ENCODE measurements at places on chromosomes 1 and 21. TPM values are rescaled to one million over a fixed set of nuclear protein-coding genes. Genes with fewer than 3 reads are reported as not detected.

Gene VPS13D
- total RNA-seq, result 88.9 TPM

DNA sequence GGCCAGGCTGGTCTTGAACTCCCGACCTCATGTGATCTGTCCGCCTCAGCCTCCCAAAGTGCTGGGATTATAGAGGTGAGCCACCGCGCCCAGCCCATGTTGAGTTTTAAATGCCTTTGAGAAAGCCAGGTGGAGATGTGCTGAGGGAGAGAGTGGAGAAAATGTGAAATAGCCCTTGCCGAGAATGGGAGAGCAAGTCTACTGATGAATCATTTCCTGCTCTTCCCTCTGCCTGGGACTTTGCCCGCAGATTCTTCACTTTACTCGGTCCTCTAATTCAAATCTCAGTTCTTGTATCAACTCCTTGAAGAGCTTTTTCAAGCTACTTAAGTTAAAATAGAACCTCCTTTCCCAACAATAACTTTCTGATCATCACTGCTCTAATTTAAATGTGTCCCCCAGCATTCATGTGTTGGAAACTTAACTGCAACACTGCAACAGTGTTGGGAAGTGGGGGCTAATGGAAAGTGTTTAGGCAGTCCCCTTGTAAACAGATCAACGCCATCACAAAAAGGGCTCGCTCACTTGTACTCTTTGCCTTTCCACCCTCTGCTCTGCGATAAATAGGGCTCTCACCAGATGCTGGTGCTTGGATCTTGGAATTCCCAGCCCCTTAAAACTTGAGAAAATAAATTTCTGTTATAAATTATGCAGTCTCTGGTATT, 27.8 kb downstream of the OSBPL9 start:
- no peak for DNase-seq

DNA sequence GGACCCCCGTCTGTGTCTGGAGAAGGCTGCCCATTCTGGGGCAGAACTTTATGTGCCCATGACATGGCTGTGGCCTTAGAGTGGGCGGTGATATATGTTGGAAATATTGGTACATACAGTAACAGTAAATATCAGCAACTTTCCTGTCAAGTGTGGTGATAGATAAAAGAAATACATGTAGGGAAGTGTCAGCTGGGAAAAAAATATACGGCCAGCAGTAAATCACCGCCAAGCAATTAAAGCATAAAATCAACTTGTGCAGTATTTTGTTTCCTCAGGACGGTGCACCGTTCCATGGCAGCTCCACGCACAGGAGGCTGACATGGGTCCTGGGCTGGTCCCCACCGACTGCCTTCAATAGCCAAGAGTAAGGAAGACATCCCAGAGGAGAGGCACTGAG, 27.4 kb downstream of the LHX4 start:
- no peak for DNase-seq

DNA sequence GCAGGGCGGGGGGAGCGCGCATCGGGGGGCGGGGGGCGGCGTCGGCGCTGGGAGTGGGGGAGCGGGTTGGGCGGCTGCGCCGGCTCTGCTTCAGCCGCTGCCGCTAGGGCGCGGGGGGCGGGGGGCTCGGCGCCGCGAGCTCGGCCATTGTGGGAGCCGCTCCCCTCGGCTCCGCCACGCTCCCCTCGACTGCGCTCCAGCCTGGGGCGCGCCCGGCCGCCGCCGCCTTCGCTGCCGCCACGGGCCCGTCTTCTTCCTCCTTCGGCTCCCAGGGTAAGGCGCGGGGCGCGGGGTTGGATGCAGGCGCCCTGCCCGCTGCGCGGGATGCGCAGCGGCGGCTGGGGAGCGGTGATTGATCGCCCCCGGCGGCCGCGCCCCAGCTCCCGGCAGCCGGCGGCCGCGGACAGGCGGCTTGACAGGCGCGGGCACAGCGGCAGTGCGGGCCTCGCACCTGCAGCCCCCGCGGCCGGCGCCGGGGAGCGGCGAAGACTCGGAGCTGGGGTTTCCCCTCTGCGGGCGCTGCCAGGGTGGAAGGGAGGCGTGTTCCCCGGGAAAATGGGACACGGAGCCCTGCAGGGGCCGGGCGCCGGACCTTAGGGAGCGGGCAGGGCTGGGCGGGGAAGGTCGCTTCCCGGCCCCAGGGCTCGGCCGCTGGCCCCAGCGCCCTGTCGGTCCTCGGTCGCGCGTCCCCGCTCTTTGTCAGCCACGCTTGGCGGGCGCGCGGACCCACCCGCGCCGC, 55.3 kb downstream of the NDUFS5 start:
- DNase-seq, result no peak

DNA sequence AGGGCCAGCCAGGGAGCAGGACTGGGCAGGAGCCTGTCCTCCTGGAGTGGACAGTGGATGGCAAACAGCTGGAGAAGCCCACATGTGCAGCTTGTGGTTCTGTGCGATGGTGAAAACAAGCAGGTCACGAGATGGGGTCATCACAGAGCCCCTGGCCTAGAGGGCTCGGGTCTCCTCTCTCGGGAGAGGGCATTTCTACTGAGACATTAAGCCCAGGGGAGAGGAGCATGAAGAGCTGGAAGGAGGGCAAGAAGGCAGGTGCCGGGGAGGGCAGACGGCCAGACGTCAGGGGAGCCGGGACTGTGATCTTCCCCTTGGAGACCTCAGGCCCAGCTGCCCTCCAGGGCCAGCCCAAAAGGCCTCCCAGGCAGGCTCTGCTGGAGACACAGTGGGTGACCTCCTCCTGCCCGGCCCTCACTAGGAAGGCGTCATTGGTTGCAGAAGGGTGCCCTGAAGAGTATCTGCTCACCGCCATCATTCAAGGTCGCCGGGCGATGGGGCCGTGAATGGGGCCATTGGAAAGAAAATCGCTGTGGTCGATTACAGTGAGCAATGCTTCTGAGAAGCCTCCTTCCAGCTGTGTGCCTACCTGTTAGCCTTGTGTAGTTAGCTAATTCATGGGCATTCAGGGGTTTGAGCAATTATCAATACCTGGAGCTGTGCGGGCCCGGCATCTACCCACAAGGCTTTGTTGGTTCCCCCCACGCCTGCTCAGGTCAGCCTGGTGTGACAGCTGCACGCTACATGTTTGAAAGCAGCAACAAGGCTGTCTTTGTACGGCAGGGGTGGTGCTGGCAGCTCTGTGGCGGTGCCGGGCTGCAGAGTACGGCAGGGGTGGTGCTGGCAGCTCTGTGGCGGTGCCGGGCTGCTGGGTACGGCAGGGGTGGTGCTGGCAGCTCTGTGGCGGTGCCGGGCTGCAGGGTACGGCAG, 72.3 kb upstream of the ACTRT2 start:
- no peak for DNase-seq

Gene OR2L8
- total RNA-seq, result not detected

DNA sequence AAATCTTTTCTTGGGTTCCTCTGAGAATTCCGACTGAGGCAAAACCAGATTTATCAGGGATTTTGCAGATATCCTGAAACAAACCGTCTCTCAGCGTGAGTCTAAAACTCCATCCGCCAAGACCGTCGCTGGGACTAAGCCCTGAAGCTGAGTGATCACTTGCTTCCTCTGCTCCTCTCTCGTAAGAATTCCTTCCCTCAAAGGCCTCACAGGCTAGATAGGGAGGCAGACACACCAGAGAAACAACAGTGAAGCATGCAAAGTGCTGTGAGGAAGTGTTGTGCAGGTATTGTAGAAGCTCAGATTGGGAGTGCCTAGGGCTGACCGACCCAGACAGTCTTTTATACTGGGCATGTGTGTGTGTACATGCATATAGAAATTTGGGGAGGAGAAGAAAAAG, 119.1 kb downstream of the RGS7 start:
- no peak for DNase-seq

DNA sequence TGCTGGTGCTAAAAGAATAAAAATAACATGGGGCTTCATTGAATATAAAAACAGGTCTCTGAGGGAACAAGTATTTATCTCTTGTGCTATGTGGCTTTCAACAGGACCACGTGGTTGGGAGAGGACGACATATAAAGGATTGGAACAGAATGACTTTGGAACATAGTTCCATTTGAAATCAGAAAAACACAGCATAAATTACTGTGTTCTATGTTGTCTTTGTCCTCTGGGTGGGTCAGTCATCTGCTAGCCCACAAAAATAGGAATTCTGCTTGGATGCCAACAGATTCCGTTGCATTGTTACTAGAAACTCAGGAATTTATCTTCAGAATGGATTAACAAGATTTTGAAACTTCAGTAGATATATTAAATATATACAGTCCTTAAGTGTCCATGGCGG, 5.9 kb downstream of the CEP85 start:
- no peak for DNase-seq

GRCh38 chr21:35601211-35601610, 459.1 kb downstream of the SETD4 start:
- DNase-seq, result no peak

GRCh38 chr1:198072177-198072576, 84.6 kb upstream of the NEK7 start:
- no peak for DNase-seq

Gene CCDC181
- total RNA-seq, result 1.5 TPM

GRCh38 chr1:166170075-166170474, 3.3 kb upstream of the FAM78B start:
- DNase-seq, result no peak

- no peak for DNase-seq
Observed at GRCh38 chr1:10108134-10108663, 75.4 kb downstream of the UBE4B start.

- no peak for DNase-seq
Observed at GRCh38 chr1:161172776-161173376, 4.4 kb downstream of the B4GALT3 start.

GRCh38 chr1:118841521-118841920, 146.6 kb downstream of the TBX15 start:
- DNase-seq, result no peak

DNA sequence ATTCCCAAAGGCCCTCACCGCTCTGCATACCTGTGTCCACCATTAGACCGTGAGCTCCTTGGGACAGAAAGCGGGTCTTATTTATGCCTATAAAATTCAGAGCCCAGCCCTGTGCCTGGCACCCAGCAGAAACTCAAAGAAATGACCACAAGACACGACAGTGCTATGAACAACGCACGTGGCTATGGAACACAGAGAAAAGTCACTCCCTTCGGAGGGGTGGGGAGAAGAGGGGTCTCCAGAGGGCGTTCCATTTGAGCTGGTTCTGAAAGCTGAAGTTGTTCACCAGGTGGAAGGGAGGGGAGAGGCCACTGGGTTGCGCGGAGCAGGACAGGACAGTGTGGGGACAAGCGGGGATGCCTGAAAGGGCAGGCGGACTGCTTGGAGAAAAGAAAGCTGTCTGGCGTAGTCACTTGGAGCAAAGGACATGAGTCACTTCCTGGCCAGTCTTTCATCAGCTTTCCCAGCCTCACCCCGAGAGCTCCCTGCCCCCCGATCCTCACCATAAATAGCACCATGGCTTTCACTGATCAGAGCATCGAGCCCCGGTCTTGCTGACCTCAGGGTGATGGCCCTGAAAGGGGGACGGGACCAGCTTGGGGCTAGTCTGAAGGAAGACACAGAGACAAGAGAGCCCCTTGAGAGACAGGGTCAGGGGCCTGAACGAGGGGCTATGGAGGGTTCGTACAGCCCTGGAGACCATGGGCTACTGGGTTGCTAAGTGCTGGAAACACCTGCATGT, 28.5 kb downstream of the ECE1 start:
- no peak for DNase-seq

Gene TMOD4
- 2.2 TPM for total RNA-seq

- no peak for DNase-seq
Observed at GRCh38 chr1:226203655-226204054, 17.1 kb upstream of the ACBD3 start.

Gene TINAGL1
- 142 TPM for total RNA-seq

DNA sequence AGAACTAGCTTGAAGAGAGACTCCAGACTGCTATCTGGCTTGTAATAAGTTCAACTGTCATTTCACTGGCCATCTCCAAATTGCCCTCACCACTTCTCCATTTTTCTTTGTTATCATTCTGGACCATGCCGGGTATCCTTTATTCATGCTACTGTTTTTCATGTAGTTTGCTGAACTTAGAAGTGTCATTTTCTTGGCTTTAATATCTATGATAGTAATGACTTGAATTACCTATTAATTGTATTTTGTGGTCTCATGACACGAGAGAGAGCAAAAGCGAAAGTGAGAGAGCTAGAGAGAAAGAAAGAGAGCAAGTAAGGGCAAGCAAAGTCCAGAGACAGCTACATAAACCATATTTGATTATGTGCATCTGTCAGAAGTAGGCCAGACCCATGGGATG, 184.9 kb upstream of the ATP1B1 start:
- DNase-seq, result no peak

Gene TADA1
- total RNA-seq, result 14.0 TPM

Gene CTSE
- total RNA-seq, result not detected

Gene COL8A2
- 6.4 TPM for total RNA-seq

GRCh38 chr21:16420031-16420724, 690.4 kb downstream of the USP25 start:
- DNase-seq, result no peak

Gene SPRR5
- total RNA-seq, result not detected

DNA sequence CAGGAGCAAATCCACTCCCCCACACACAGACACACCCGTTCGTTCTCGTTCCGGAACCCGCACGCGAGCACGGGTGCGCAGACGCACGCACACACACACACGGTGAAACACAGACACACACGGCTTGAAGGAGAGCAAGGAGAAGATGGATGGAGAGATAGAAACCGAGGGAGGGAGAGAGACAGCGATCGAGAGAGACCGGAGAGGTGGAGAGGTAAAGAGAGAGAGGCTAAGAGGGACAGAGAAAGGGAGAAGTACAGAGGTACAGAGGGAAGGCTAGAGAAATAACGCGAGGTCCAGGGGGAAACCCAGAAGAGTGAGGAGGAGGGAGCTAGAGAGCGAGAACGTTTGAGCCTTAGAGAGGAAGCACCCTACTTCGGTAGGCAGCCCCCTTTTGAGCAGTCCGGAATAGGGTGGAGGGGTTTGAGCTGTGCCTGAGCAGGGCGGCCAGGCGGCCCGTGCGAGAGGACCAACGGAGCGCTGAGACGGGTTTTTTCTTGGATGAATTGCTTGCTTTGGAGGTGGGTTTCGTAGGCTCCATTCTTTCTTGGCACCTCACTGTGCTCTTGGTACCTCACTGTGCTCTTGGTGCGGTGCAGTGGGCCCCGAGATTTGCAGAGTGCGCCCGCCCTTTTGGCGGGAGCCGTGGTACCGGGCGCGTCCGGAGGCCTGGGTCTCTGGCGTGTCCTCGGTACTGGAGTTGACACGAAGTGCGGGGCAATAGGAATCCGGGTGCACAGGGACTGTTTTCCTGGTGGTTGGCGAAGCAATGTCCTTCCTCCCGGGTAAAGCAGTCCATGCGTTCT, 88.4 kb upstream of the RHOU start:
- peak; percentile 88 for DNase-seq

DNA sequence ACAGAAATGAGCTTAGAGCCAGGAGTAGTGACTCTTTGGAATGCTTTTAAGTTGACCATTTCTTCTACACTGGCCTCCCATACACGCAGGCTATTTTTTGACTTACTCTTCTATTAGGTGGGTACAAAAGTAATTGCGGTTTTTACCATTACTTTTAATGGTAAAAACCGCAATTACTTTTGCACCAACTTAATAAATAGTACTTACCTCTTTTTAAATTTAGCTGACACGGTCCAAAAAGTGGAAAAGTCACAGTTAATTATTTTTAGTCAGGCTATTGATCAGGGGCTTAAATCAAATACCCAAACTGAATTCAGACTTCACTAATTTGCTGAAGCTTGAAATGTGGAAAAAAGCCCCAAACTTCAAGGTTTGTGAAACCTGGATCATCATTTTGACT, 138.7 kb downstream of the GRIK1 start:
- no peak for DNase-seq

Gene KRTAP8-1
- not detected for total RNA-seq

GRCh38 chr1:7644961-7645750, 125.9 kb upstream of the VAMP3 start:
- no peak for DNase-seq

Gene TMEM79
- 27.3 TPM for total RNA-seq

Gene SPATA1
- 0.25 TPM for total RNA-seq

Measured in vagina (tissue), 2 donors.